ENCODE measurements at places on chromosomes 6 and 20.
A peak's percentile ranks its signal among the peaks of the same experiment; 100 is the strongest.

GRCh38 chr6:137522831-137523230, 28.6 kb upstream of the OLIG3 start:
- DNase-seq, result no peak

- DNase-seq, result no peak
Measured at GRCh38 chr6:136889271-136890193, 32.6 kb upstream of the SLC35D3 start.

DNA sequence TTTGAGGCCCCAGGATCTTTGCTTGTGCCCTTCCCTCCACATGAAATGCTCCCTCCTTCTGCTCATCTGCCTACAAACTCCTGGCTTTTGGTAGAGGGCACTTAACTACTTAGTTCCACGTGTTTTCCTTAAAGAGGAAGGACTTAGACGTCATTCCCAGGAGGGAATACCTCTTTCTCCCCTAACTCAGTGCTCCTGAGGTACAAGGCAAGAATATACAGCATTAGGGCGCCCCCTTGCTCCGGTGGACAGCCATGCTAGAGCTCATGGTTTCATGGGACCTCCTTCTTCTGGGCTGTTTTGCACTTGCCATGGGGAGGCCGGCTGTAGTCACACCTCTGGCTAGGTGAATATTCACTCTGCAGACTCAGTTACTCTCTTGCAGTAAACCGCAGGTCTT, 93.8 kb upstream of the LY86 start:
- peak; percentile 43 for DNase-seq

DNA sequence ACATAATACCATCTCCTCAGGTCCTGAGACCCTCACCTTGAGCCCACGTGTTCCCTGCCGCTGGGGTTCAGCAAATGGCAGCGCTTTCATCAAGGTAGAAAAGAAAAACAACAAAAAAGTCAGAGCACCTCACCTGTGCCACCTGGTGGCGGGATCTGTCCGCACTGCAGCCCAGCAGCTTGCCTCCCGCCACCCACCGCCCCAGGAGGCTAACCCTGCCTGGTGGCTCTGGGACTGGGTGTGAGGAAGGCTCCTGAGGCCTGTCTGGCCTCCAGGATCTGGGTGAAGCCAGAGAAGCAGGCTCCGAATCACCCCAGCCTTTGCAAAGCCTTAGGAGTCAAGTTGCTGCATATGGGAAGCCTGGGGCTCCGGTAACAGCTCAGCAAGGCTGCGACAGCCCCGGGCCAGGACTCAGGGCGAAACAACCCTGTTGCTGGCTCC, 270.8 kb downstream of the BMP7 start:
- DNase-seq, result peak; percentile 74

- DNase-seq, result no peak
Measured at GRCh38 chr6:25297823-25298522, 18.8 kb downstream of the CARMIL1 start.

GRCh38 chr6:134821928-134822864, 127.7 kb downstream of the ALDH8A1 start:
- no peak for DNase-seq

GRCh38 chr6:3372184-3372846, 84.5 kb downstream of the SLC22A23 start:
- peak; percentile 33 for DNase-seq

GRCh38 chr6:39599973-39600372, 125.2 kb downstream of the KIF6 start:
- DNase-seq, result no peak

DNA sequence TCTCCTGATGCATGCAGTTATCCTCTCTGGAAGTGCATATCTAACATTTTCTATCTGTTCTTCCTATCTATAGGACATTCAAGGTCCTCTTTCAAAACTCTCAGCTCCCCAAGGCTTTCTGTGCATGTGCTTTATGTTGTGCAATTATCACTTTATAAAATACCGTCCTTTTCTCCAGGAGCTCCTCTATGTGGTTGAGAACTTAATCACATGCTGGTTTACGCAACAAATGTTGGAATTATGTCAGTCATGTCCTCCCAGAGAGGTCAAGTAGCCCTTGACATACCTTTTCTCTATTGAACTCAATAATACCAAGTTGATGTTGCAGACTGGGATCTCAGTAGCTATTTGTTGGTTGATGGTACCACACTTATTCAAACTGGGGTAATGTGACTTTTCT, 388.4 kb downstream of the BTBD3 start:
- no peak for DNase-seq

- peak; percentile 58 for DNase-seq
Measured at GRCh38 chr6:31401403-31401802, 2.0 kb upstream of the MICA start.

- DNase-seq, result no peak
Measured at GRCh38 chr6:52749556-52750152, 13.6 kb downstream of the GSTA2 start.

- no peak for DNase-seq
Measured at GRCh38 chr20:62239278-62239879, 1.1 kb downstream of the OSBPL2 start.

GRCh38 chr6:163083141-163083540, 331.4 kb upstream of the QKI start:
- DNase-seq, result no peak

- DNase-seq, result no peak
Measured at GRCh38 chr6:34656378-34657036, 40.1 kb downstream of the ILRUN start.

GRCh38 chr20:19964289-19965265, 52.6 kb upstream of the NAA20 start:
- DNase-seq, result peak; percentile 88

- no peak for DNase-seq
Measured at GRCh38 chr20:50379049-50379990, 130.9 kb upstream of the PTPN1 start.

- DNase-seq, result no peak
Measured at GRCh38 chr6:125951323-125951722, 5.2 kb upstream of the HINT3 start.

GRCh38 chr20:59525500-59526241, 78.7 kb upstream of the PHACTR3 start:
- DNase-seq, result peak; percentile 91

DNA sequence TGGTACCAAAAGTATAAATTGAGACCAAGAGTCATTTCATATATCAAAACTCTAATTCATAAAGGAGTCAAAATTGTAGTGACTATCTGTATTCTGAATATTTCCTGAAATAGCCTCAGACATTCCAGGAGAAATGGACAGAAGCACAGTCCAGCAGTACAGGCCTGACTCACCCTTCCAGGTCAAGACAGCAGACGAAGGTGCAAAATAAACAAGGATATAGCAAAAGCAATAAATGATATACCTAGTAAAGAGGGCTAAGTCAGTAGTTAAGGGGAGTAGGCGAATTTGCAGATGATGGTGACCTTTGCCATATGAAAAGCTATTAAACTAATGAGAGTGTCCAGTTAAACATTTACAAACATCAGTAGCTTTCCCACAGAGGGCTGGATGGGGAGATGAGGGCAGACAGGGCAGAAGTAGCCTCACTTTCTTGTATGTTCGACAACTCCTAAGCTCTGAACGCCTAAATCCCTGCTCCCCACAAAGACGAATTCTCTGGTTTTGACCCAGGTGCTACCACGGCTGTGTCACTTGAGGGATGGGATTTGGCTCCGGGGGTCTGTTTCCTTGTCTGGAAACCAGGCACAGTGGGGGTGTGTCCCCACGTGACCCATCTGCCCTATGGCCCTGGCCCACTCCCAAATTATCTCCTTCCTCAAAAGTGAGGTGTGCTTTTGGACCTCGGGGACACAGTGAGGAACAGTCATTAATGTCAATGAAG, 3.6 kb upstream of the SLC52A3 start:
- no peak for DNase-seq

GRCh38 chr6:135461208-135461607, 36.3 kb downstream of the AHI1 start:
- DNase-seq, result no peak

GRCh38 chr6:26420688-26421171, 18.7 kb downstream of the BTN3A1 start:
- DNase-seq, result peak; percentile 54

DNA sequence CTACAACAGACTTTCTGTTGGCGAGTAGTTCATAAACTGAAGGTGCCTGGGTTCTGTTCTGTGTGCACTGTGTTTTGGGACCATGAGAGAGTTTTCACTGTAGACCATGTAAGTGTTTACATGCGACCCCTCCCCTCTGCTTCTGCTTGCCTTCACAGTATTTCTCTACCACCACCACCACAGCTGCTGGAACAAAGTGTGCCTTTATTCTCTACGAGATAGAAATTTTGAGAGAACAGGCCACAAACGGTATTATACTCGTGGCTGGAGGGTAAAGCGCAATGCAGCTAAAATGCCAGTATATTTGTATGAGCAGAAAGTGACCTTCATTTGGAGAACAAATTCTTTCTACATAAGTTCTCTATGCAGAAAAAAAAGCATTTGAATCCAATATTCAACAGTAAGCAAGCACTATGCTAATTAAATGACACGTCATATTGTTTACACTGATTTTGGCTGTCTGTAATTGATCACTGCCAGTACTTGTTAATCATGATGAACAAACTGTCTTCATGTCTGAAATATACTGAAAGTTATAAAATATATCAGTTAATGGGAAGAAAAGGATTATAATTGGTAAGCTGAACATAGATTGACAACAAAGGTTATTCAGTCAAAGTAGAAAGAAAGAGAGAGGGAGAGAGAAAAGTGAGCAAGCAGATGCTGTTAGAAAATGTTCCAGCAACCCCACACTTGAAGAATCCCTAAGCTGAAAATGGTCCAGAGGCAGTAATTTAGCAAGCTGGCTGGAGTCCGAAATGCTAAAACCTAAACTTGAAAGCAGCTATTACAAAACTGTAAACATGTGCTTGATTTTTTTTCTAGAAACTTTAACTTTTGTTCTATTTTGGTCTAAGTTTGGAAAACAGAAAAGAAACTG, 8.8 kb downstream of the CLDN20 start:
- no peak for DNase-seq

DNA sequence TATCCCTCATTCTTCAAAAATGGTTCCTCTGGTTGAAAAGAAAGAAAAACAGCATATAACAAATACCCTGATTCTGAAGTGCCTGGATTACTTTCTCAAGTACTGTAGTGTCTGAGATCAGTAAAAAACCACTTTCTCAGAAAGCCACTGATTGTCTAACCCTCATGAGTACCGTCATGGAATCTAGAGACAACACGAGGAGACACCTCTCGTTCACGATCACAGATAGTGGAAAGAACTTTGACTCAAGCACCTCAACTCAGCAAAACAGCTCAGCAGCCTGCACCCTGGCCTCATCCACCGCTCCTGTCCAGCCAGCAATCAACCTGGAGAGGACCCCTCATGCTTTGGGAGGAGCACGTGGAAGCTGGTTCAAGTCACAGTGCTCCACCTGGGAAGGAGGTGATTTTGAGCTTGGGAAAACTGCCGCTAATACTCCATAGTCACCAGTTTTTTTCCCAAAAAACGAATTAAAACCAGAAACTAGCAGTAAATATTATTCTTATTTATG, 1.0 kb downstream of the SCML4 start:
- no peak for DNase-seq

- no peak for DNase-seq
Measured at GRCh38 chr6:157661652-157662051, 161.4 kb upstream of the SNX9 start.

DNA sequence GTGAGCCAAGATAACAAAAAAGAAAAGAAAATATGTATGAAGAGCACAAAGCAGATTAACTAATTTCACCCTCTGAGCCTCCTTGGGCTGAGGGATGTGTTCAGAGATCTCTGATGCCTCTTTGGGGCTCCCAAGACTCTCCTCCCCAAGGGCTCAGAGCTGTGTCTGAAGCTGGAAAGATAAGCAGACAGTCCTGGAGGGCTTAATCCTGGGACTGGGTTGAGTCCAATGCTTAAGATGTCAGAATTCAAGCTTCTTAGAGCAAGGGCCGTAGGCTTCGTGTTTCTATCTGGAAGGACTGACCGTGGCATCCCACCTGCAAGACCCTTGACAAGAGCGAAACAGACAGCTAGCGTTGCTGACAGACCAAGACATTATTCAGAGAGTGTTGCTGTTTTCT, 229.0 kb downstream of the ZMYND8 start:
- no peak for DNase-seq

DNA sequence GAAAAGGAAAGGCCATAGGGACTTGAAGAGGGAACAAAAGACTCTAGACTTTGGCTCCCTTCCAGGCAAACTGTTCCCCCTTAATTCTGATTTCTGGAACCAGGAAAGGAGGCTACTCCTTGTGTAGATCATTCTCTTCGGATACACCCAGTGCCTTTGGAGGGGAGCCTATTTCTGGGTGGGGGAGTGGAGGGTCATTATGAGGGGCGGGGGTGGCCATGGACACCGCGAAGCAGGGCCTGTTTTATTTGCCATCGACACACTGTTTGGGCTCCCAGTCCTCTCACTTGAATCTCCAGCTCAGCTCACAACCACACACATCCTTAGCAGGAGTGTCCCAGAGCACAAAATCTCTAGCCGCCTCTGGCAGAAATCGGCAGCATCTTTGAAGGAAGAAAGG, 132.3 kb downstream of the PXDC1 start:
- no peak for DNase-seq

DNA sequence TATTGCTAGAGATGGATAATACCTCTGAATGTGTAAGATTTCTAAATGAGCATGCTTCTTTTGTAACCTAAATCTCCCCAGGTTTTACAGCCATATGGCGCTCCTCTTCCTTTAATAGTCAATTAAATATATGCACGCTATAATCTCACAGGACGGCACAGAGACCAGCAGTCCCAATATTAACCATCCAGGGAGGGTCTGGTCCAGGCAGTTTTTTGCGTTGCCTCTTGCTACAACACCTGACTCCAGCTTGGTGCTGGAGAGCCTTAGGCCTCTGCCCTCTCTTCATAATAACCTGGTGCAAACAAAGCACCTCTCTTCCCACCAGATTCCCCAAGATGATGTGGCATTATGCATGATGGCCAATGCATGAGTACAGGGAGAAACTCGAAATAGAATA, 183.4 kb downstream of the LY86 start:
- DNase-seq, result no peak

DNA sequence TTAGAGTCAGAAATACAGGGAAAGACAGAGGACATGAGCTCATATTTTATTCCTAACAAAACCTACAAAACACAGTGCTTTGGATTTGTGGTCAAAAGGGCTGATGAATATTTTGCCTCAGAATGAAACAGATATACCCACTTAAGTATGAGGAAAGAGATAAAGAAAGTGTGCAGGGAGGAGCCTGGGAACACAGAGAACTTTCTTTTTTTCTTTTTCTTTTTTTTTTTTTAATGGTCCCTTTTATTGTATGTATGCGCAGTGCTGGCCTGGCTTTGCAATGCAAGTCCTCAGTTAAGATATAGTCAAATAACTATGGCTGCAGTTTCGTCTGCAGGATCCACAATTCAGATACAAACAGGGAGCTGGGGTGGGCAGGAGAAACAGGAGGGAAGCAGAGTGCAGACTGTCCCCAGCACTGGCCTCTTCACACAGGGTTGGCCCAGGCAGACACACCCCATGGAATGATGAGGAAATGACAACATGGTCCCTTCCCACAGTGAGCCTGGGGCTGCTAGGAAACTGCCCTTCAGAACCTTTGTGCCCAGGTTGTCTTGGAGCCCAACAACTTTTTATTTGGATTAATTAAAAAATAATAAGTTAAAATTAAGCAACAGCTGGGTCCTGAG, 629.8 kb upstream of the AGPAT4 start:
- no peak for DNase-seq

Measured in Caco-2 (cell line).